ENCODE measurements at places on chromosomes 16 and 17.
A peak's percentile ranks its signal among the peaks of the same experiment; 100 is the strongest.

DNA sequence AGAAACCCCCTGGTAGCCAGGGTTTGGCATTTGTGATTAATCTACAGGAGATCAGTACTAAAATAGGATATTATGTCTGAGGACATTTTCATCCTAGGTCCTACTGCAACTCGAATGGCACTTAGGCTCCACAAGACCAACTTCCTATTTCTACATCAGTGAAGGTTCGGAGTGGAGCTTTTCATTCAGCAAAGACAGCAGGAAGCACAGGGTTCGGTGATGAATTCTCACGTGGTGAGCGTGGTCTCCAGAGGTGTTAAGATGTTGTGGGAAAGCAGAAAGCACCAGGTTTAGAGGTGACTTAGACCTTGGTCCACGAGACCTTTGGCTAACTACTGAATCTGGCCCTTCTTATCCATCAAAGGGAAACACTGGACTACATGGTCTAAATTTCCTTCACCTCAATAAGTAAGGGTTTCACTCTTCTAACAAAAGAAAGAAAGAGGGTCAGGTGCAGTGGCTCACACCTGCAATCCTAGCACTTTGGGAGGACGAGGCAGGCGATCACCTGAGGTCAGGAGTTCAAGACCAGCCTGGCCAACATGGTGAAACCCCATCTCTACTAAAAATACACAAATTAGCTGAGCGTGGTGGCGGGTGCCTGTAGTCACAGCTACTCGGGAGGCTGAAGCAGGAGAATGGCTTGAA is 13.9 kb upstream of the HELZ start:
- DNase-seq = no peak

- DNase-seq = no peak
Observed at GRCh38 chr17:77594416-77595209, 363.9 kb upstream of the TNRC6C start.

- DNase-seq = no peak
Observed at GRCh38 chr16:1430759-1431496, at the start of gene PERCC1. PERCC1 (plus strand) TSS chr16:1431078; CDS start chr16:1432594, 1,516 bp downstream.

DNA sequence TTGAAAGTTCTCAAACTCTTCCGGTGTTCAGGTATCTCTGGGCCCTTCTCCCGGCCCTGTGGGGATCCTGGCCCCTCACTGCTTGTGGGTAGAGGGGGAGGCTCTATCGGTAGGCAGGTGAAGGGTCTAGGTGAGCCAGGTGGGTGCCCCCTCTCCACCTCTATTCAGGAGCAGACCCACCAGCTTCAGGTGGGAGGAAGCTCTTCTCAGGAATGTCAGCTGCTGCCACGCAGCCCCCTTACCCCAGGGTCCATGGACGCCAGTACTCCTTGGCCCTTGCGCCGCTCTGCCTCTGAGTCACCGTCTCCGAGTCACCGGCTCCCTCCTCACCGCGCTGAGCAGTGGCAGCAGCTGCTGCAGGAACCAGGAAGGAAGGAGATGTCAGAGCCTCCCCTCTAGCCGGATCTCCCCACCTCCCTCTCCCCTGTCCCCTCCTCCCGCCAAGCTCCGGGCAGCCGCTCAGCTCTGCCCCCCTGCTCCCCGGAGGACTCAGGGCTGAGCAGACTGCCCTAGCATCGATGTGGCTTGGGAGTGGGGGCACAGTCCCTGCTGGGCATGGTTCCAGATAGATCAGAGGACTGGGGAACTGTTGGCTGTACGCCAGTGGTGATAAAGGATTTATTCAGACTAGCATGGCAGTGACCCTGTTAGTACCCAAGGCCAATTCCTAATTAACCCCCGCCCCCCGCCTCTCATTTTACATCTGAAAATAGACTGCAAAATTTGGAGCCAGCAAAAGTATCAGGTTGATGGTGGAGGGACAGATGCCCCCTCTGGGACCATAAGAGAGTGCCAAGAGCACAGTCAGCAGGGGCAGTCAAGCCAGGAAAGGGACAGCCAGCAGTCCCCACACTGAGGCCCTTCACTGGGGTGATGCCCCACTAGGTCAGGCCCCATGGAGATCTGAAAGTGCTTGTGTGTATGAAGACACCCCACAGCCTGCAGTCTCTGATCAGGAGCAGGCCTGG is at the start of gene OSBPL7:
Gene OSBPL7, minus strand, starts transcription at position 371 of the 968 bp plus-strand sequence. CDS start 1,516 bp downstream, outside the sequence.
- peak; percentile 87 for DNase-seq

GRCh38 chr16:29126057-29126494 is 141.2 kb downstream of the LAT start:
- DNase-seq = no peak

- no peak for DNase-seq
Observed at GRCh38 chr16:9528511-9529079, 437.2 kb downstream of the HAPSTR1 start.

GRCh38 chr17:16924696-16925440 is 47.0 kb downstream of the TNFRSF13B start:
- DNase-seq = no peak

DNA sequence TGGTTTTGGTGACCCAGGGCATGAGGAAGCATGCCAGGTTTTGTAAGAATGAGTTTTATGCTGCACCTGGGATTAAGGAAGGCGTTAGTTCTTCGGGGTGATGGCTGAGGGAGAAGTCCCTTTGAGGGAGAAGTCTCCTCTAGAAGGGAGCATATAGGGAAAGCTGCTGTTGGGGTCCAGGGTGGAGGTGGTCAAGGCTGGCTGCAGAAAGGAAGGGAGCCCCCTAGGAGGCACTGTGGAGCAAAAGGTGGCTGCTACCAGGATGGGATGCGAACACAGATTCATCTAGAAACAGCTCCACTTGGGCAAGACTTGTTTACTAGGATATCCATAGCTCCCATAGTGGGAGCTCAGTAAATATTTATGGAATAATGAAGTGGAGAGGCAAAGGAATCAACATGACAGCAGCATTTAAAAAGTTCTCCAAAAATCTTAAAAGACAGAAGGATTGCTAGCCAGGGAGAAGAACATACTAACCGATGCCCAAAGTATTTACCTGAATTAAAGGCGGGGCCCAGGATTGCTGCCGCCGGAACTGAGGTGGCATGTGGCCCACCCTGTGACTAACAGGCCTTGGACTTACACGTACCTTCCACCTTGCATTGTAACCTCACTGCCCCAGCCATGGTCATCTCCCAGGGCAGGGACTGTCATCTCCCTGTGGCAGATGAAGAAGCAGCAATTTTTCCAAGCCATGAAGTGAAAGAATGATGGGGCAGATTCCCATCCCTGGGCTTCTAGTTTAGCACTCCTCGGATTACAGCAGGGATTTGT is 7.1 kb upstream of the LPCAT2 start:
- DNase-seq = no peak

GRCh38 chr17:37699285-37699973 is 45.4 kb downstream of the HNF1B start:
- no peak for DNase-seq

DNA sequence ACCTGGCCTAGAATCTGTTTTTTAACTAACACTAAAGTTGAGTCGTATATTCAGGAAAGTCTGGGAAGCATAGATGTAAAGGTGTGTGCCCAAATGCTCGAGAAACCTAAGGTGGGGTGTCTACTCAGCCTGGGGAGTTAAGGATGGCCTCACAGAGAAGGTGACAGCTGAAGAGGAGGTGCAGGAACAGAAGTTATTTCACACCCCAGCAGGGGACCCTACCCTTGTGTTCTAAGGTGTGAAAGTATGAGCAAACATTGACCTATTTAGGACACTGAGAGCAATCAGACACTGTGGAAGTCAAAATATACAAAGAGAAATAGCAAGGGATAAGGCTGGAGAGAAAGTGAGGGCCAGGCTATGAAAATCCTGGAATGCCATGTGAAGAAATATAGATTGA is 49.0 kb upstream of the DHX40 start:
- DNase-seq = no peak

- DNase-seq = no peak
Observed at GRCh38 chr17:4744999-4745969, 5.6 kb upstream of the CXCL16 start.

DNA sequence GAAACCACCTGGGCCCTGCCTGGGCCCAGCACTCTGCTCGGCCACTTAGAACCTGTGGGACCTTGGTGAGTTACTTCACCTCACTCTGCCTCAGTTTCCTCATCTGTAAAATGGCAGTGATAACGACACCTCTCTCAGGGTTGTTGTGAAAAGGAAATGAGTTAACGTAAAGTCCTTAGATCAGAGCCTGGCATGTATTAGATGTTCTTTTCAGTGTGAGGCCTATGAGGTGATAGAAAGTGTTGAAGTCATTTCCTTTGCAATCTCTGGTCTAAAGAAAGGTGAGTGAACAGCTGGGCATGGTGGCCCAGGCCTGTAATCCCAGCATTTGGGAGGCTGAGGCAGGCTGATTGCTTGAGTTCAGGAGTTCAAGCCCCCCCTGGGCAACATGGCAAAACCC is 51.7 kb upstream of the LGALS9 start:
- no peak for DNase-seq

DNA sequence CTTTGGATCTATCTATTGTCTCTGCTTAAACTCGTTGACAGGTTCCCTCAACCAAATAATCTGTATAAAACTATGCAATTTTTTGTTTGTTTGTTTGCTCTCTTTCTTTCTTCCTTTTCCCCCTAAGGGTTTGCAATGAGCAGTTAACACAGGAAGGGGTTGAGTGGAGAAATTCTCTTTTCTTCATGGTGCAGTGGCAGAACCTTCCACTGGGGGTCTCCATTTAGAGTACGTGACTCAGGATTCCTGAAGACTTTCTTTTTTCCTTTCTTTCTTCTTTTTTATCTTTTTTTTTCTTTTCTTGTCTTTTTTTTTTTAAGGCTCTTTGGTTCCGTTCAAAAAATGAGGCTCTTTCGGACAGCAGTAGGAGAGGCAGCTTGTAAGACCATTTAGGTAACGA is 19.5 kb upstream of the RBFOX1 start:
- DNase-seq = no peak

GRCh38 chr17:67376415-67376736 is 705 bp upstream of the PITPNC1 start:
- peak; percentile 59 for DNase-seq

DNA sequence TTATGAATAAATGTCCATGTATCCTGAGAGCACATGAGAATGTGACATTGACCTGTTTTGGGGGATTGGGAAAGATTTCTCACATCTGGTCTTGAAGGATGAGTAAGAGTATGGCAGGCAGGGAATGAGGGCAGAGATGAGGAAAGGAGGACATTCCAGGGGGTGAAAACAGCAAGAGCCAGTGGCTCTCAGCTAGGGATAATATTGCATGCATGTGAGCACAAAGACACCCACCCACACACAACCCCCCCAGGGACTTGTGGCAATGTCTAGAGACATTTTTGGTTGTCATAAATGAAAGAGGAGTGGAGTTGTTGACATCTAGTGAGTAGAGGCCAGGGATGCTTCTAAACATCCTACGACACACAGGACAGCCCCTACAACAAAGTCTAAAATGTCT is 6.0 kb downstream of the MYO1D start:
- DNase-seq = no peak

GRCh38 chr17:70181376-70181775 is 12.0 kb downstream of the KCNJ2 start:
- no peak for DNase-seq

DNA sequence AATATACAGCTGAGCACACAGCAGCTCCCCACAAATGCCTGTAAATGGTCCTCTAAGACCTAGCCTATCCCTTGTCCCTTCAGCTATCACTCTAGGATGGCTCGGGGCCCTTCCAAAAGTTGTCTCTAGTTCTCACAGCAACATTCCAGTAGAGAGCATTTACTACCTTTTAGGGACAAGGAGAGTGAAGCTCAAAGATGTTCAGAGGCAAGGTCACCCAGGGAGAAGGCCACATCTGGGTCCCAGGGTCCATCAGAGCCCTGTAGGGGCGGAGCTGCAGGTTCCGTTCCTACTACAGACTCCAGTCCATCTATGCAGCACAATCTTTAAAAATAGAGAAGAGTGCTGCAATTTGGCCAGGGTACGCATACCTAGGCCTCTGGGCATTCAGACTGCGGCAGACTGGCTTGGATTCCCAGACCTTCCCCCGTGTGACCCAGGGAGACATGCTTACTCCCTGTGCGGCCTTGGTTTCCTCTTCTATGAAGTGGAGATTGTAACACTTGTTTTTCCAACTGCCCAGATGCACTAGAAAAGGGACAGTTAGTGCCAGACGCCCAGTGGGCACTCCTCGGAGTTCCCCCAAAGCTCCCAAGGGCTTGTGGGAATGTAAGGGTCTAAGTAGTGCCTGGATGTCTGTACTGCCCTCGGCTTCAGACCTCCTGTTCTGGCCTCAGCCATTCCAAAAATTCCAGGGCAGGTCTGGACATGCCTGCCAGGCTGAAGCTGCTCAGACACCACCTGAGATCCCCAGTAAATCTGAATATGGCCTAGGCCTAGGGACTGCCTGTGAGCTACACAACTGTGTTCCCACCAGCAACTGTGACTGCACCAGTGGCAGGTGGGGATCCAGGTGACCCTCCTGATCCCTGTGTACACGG is 2.5 kb downstream of the SLC12A4 start:
- no peak for DNase-seq

DNA sequence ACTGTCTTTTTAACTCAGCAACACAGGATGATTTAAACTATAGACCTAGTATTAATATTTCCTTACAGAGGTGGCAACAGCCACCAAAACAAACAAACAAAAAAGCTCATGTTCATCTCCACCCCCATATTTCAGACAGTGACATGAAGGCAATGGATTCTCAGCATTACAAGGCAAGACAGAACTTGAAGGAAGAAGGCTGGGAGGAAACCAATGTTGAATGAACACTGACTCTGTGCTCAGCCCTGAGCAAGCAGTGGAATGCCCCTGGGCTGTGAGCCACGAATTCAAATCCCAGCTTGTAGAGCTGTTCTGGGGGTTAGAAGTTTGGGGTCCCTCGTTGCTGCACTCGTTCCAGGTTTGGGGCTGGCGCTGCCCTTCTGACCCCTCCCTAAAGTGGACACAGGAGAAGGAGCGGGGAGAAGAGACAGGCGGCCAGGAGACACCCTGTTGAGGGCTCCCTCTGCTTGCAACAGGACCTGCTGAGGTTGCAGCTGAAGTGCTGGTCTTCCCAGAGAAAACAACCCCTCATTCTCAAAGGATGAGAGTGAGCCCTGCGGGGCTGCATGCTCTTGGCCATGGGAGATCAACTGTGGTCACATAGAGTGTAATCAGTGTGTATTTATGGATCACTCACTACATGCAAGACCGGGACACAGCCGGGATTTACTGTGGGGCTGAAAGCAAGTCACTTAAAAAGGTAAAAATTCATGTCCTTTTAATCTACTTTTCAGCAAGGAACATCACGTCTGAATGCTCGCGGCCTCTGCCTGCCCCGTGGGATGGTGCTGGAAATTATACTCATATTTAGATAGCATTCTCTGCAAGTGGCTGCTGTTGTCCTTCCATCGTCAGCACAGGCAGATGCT is 34.3 kb downstream of the MYH3 start:
- DNase-seq = no peak

GRCh38 chr16:31182391-31182790 is 2.5 kb downstream of the FUS start:
- no peak for DNase-seq

GRCh38 chr16:19033761-19034160 is 33.7 kb upstream of the COQ7 start:
- no peak for DNase-seq

All from IMR-90 (cell line).